ENCODE measurements at places on chromosomes 3 and 15. TPM values are rescaled to one million over a fixed set of nuclear protein-coding genes. Genes with fewer than 3 reads are reported as not detected.
A peak's percentile ranks its signal among the peaks of the same experiment; 100 is the strongest.

MESP1 gene
- 1.1 TPM for total RNA-seq

DNA sequence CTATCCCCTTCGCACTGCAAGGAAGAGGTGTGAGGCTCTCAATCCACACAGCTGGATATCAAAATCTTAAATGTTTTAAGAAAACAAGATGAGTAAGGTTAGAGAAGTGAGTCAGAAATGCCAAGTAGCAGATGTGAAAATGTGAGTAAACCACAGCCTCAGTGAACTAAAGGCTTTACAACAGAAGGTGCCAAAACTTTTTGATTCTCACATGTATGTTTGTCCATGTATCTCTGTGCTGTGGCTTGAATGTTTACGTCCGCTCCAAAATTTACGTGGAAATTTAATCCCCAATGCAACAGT lies 126.8 kb upstream of the PFN2 start:
- peak; percentile 85 for DNase-seq

- no peak for DNase-seq
Measured at GRCh38 chr15:38088971-38089370, 154.5 kb downstream of the TMCO5A start.

DNA sequence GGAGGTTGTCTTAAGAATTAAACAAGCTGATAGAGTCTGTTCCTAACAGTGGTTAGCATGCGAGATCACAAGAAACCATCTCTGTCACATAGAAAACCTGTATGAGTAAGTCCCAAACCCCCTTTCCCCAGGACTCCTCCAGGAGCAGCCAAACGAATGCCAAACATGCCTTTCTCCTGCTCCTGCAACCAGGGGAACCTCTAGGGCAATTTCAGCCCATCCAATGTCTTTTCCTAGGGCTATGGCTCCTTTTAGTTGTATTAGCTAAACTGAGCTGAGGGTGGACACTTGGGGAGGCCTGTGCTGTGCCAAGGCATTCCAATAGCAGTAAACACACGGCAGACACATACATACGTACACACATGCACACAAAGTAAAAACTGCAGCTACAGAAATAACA lies 36.5 kb upstream of the TIMP4 start:
- DNase-seq = no peak
